CD4-positive, alpha-beta T cell treated with Interleukin-6 at 100 ng/mL for 8 hours (primary cell): ENCODE measurements at places on chromosomes 3 and 15.

DNA sequence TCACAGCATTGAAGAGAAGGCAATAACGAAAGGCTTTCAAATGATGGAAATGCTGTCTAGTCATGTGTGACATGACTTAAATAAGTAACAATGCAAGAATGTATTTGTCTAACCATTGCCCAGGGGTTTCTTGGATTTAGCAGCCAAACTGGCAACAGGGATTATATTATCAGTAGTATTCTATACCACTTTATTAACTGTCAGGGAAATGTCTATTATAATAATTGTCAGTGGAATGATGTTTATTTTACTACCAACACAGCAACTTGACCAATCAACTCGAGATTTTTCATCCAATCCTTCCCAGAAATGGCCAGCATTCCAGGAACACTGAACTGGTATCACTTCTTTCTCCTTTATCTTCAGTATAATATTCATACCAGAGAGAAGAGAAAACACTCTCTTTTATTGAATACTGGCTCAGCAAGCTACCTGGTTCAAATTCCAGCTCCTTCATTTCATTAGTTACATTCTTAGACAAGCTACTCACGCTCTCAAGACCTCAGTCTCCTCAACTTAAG lies 66.2 kb downstream of the FOXP1 start:
- no peak for DNase-seq

GRCh38 chr3:126858887-126859286 lies 124.0 kb upstream of the PLXNA1 start:
- no peak for DNase-seq

DNA sequence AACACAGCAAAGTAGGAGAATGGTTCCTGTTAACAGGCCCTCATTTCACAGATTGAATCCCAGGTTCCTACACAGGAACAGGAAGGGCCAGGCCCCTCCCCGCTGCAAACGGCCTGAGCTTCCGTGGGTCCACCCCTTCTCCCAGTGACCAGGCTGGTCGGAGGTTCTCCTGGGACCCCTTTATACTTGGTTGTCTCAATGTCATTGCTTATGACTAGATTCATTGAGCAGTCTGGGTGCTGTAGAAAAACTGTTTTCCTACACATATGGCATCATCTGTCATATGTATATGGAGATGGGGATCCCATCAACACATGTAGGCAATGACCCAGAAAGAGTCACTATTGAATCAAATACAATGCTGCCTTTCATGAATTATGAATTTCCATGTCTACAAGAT lies 3.8 kb downstream of the C3orf85 start:
- no peak for DNase-seq

- no peak for DNase-seq
These were observed 1311.9 kb downstream of the ROBO1 start for GRCh38 chr3:78455712-78456433.

DNA sequence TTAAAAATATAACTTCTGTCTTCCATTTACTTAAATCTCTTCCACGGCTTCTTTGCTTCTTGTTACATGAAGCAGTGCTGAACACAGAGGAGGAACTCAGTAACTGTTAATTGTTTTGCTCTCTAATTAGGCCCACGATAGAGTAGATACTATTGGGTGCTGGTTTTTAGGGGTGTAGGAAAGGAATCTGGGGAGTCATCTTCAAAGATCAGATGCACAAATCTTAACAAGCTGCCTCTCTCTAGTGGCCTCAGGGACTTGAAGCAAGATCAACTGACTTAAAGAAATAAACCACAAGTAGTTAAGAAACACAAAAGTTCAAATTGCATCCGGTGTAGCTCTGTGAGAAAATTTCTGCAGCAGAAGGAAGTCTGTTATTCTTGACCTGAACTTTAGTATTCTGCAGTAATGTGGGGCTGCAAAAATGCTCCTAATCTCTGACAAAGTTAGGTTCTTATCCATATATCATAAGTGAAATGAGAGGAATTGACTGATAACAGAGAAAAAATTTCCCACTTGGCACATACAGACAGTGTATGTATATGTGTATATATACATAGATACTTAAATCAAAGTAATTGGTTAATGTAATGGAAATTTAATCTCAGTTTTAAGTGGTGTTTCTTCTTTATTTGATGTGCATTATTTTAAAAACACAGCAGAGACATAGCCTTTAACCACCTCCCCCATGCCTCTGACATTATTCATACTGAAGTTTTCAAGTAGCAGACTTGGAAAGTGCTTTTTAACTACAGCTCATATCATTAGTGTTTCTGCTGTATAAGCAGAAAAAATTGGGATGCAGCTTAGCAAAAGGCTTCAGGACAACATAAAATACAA lies 51.8 kb downstream of the CHST2 start:
- DNase-seq, result peak; percentile 41

- no peak for DNase-seq
These were observed 65.3 kb downstream of the LRTM1 start for GRCh38 chr3:54862526-54862925.

GRCh38 chr3:73108750-73109149 lies 47.3 kb downstream of the EBLN2 start:
- no peak for DNase-seq

DNA sequence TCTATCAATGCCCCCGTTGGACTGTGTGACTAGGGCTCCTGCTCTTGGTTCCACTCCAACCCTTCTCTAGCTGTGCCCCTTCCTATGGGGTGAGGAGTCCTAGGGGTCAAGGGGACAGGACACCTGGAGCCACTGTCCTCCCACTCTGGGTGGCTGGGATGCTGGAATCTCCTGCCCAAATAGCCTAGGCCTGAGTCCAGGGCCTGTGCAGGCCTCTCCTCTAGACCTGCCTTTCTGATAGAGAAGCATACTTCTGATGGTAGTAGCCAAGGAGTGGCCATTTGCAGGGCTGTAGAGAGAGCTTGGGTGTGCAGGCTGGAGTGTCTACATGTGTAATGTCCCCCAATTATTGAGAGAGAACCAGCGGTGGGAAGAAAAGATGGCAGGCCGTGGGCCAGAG lies 54.2 kb downstream of the ITGA11 start:
- no peak for DNase-seq

- DNase-seq, result no peak
These were observed 40.6 kb downstream of the SSUH2 start for GRCh38 chr3:8604006-8604405.

- no peak for DNase-seq
These were observed 71.8 kb upstream of the GATM start for GRCh38 chr15:45449916-45450867.

DNA sequence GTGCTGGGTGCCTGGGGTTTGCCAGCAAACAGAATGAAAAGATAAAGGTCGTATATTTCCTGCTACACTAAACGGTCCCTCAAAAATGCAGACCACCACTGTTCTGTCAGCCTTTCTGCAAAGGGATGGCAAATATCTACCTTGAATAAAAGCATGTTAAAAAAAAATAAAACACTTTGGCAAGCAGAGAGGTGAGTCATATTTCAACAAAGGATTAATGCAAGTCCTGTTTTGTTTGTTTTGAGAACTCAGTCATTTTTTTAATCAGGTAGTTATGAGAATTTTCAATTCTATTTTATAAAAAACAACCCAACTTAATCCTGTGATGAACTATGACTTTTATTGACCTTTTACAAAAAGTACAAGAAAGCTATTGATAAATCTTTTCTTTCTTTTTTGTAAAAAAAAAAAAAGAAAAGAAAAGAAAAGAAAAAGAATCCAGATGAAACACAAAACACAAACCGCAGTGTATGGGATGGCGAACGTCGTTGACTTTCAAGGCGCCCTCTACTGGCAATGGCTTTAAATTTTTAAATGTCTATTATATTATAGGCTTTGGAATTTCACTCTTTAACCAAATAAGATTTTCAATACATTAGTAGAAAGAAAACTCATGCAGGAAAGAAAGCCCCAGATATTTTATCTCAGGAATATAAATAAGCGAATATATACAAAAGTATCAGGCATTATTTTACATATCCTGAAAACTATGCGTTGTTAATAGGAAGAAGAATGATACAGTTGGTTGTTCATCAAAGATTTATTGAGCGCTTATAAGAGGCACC lies 87.8 kb downstream of the NCEH1 start:
- DNase-seq, result peak; percentile 44

- DNase-seq, result no peak
These were observed 375.2 kb upstream of the SGO1 start for GRCh38 chr3:20561166-20561565.

- no peak for DNase-seq
These were observed 36.6 kb upstream of the UBL7 start for GRCh38 chr15:74497584-74497983.

DNA sequence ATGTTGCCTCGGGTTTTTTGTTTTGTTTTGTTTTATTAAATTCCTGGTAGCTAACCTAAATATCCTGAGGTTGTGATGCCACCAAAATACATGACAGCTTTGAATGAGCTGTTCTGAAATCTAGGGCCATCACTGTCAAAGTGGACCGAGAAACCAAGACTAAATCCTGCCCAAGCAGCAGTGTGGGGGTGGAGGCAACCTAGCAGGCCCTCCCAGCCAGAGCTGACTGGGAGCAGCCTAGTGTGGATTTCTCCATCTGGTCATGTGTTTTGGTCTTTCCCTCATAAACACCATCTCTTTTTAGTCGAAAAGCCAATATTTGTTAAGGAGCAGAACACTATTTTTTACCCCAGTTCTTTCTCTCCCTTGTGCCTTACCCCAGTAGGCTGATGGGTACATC lies 52.2 kb downstream of the LARS2 start:
- DNase-seq, result no peak

DNA sequence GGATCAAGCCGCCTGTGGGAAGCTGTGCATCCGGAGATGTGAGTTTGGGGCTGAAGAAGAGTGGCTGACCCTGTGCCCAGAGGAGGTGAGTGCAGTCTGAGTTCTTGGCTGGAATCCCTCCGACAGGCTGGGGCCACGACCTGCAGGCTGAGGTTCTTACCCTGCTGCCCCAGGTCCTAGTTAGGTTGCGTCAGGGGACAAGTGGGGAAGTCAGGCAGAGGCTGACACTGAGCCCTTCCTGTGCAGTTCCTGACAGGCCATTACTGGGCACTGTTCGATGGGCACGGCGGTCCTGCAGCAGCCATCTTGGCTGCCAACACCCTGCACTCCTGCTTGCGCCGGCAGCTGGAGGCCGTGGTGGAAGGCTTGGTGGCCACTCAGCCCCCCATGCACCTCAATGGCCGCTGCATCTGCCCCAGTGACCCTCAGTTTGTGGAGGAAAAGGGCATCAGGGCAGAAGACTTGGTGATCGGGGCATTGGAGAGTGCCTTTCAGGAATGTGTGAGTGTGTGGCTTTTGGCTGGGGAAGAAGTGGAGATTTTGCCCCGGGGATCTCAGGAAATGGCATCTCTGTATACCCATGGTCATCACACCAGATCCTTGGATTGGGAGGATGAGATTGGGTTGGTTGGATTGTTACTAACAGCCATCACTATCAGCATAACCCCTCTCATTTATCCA lies 1.3 kb downstream of the PPM1M start:
- no peak for DNase-seq

GRCh38 chr3:72439321-72440183 lies 408.7 kb downstream of the SHQ1 start:
- DNase-seq, result no peak

DNA sequence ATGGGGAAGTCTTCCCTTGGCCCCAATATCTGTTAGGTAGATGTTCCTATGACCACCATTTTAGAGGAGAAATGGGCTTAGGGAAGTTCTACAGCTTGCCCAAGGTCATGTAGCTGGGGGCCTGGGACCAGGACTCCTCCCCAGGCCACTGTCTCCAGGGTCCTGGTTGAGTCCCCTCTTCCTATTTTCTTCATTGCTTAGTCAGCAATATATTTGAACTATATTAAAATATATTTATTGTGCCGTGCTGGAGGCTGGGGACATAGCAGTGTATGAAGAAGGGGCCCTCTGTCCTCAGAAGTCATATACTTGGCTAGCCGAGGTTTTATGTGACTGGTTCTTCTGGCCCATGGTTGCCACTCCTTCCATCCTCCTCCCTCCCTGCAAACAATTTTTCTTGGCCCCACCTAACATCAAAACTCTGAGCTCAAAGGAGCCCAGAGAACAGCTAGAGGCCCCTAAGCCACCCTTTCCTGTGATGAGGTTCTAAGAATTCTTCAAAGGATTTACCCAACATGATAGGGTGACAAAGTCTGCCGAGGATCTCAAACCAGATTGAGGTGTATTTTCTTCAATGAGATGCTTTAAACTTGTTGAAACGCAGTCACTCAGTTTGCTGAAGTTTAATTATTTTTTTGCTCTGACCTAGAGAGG lies 121.2 kb upstream of the RASGRP1 start:
- DNase-seq, result peak; percentile 70

GRCh38 chr15:77243716-77244401 lies 172.9 kb upstream of the TSPAN3 start:
- no peak for DNase-seq

DNA sequence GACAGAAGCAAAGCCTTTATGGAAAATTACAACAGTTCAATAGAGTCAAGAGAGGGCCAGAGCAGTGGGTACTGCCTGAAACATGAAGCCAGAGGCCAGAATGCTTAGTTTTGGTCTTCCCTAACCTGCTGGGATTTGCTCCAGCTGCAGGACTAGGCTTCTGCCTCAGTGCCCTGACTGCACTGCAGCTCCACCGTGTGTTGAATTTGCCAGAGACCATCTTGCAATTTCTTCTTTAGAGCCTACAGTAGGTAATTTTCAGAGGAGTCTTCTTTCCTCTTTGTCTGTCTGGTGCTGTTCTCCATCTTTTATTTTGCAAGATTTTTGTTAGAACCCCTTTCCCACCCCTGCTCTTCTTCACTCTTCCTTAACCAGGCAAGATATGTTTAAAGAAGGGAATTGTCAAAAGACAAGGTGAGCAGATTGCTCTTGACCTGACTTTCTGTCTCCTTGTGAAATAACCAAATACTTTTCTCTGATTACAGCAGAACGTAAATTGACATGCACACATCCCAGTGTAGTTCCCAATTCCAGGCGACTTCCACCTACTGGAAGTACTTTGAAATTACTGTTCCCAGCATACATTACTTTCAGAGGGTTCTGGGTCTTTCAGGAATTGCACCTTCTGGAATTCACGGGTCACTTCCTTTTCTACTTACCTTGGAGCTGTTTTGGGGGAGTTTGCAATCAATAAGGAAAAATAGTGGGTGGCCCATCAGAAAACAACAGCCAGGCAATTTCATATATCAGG lies 161.2 kb downstream of the MINAR1 start:
- no peak for DNase-seq

GRCh38 chr3:124966521-124967445 lies 32.2 kb upstream of the MUC13 start:
- no peak for DNase-seq

GRCh38 chr3:110677506-110677905 lies 394.1 kb upstream of the NECTIN3 start:
- no peak for DNase-seq
